ENCODE measurements at places on chromosomes 11 and 22.

DNA sequence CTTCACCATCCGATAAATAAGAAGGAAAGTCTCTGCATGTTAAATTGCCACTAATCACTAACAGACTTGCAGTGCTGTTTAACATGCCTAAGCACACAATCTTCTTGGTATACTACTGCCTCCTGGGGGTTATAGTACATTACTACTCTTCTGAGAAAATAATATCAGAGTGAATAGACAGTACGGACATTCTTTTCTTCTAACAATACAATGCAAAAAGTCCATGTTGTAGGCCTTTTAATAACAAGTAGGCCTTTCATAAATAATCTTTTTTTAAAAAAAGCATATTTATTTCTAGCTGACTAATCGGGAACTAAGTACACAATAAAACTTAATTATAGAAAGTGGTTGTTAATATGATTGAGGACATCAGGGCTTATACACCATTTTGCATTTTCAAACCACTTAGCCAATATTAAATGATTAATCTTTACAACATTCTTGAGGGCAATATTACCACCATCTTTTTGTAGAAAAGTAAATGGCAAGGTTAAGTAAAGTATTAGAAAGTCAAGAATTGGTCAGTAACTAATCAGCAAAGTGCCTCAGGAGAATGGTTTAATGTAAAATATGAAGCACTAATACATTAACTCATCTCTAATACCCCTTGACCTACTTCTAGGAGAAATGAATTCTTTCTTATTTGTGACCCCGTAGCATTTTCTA, 84.7 kb downstream of the TTC28 start:
- DNase-seq: no peak

- no peak for DNase-seq
These were observed 79.6 kb upstream of the OR5AK2 start for GRCh38 chr11:56909080-56909479.

DNA sequence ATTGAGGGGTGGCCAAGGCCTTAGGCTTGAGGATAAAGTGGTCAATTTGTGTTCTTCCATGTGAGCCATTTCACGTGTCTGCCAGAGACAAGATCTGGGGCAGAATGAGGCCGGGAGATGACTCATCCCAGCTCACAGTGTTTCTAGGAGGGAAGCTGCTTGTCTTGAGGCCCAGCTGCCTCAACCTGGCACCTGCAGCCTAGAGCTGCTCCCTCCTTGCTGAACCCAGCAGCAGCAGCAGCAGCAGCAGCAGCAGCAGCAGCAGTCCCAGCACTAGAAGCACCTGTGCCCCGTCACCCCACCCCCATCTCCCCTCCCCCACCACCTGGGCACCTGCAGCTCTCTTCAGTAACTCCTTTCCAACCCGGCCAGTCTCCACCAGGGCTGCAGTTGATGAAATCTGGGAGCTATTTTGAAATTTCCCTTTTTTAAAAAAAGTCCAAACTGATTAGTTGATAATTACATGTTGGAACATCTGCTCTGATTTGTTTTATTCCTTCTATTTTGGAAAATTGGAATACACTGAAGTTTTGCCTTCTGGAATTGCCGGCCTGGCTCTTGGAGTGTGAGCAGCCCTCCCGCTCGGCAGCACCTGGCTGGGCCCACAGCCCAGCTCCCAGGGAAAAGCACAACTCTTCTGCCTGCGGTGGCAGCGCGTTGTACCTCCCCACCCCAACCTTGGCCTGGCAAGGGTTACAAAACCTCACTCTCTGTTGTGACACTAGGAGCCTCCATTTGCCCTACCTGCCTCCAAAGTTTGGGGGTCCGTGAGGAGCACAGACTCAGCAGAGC, 143.5 kb downstream of the NXPE2 start:
- no peak for DNase-seq

DNA sequence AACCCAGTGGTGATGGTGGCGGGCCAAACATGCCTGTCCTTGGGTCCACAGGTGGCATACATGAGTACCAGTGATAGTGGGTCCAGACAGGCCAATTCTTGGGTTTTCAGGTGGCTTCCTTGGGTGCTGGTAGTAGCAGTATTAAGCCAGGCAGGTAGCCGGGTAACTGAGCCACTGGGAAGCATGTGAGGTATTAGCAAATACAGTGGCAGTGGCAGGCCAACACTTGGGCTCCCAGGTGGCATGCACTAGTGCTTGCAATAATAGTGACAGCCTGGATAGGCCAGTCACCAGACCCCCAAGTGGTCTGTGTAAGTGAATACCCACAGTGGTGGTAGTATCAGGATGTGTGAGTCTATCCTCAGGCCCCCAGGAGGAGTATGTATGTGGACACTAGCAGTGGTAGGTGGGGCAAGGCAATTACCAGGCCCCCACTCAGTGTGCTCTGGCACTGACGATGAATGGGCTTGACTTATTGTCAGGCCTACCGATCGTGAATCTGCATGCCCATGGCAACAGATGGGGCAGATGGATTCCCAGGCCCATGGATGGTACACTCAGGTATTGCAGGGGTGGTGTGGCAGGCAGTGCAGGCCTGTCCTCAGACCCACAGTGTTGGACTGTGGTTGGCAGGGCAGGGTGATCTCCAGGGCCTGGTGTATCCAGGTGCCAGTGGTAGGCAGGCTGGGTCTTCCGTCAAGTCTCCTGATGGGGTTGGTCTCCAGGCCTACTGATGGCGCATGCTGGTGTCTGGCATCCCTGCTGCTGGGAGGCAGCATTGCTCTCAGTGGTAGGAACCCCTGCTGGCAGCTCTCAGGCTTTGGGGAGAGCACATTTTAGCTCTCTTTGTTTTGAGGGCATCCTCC, 840.7 kb downstream of the FAM181B start:
- no peak for DNase-seq

GRCh38 chr22:49099496-49100124, 728.1 kb downstream of the BRD1 start:
- DNase-seq: no peak

- no peak for DNase-seq
These were observed 47.2 kb downstream of the LRRC32 start for GRCh38 chr11:76623171-76623883.

DNA sequence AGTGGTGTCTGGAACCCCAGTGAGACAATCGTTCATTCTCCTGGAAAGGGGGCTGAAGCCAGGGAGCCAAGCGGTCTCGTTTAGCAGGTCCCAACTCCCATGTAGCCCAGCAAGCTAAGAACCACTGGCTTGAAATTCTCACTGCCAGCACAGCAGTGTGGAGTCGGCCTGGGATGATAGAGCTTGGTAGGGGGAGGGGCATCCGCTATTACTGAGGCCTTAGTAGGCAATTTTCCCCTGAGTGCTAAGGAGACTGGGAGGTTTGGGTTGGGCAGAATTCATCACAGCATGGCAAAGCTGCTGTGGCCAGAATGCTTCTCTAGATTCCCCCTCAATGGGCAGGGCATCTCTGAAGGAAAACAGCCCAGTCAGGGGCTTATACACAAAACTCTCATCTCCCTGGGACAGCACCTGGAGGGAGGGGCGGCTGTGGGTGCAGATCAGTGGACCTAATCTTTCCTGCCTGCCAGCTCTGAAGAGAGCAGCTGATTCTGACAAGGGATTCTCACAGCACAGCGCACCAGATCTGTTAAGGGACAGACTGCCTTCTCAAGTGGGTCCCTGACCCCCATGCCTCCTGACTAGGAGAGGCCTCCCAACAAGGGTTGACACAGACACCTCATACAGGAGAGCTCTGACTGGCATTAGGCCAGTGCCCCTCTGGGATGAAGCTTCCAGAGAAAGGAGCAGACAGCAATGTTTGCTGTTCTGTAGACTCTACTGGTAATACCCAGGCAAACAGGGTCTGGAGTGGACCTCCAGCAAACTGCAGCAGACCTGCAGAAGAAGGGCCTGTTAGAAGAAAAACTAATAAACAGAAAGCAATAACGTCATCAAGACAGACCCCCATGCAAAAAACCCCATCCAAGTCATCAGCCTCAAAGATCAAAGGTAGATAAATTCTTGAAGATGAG, 14.8 kb downstream of the OR52M1 start:
- no peak for DNase-seq

- no peak for DNase-seq
These were observed 349.2 kb downstream of the CASP12 start for GRCh38 chr11:104549019-104549418.

- no peak for DNase-seq
These were observed 22.3 kb upstream of the OR5B21 start for GRCh38 chr11:58530236-58530635.

DNA sequence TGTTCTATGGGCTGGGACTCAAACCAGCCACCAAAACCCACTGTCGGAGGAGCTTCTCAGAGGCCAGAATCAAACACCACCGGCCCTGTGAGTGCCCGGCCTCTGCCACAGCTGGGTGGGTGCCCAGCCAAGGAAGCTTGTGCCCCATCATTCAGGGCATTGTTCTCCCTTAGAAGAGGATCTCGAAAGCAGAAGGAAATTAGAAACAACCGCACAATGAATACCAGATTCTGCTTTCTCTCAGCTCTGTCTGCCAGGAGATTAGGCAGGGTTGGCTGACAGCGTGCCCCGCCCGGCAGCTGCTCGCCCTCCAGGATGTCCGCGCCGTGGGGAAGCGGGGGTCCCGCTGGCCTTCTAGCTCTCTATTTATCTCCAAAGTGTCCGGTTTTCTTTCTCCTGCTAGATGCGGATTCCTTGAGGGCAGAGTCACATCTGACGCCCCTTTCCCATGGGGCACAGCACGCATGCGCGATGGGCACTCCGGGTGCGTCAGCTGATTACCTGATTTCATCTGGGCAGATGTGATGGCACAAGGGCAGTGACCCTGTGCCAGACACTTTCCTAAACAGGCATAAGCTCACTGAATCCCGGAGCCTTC, 25.5 kb downstream of the SCGB1A1 start:
- peak; percentile 11 for DNase-seq

DNA sequence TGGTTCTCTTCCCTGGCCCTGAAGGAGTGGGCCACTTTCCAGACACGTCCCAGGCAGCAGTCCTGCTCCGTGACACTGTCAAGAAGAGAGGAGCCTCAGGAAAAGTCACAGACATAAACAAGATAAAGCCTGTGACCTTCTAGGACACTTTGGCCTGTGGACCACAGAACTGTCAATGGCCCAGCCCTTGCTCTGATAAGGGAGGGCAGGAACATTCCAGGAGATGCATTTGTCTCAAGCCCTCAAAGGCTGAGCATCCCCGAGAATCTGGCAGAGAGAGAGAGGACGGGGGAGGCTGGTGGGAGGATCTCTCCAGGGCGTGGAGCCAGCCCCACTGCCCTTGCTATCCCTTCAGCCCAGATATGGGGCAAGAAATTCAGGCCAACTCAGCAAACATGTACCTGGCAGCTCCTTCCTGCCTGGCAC, 476.4 kb downstream of the INSC start:
- no peak for DNase-seq

GRCh38 chr22:43300891-43301676, 42.1 kb downstream of the SCUBE1 start:
- DNase-seq: no peak

DNA sequence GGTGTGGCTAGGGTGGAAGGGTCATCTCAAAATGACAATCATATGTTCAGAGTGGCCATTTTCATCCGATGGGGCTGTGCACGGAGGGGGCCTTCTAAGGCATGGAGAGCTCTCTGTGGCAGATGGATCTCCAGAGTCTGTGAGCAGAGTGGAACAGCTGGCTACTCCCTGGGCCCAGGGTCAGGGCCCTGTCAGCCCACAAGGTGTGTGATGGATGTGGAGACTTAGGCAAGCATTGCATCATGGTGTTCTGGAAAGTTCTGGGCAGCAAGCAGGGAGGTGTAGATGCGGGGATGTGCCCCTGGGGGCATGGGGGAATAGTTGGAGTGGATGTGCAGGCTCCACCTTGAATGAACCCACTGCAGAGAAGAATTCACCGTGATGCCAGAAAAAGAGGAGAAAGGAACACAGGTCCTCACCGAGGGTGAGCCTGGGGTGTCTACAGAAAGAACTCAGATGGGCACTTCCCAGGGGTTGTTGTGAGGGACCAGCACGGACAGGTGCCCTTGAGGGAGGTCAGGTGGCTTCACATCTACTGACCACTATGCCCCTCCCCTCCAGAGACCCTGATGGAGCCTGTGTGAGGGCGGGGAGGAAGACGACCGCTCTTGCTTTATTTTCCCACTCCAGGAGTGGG, 51.1 kb downstream of the CHRDL2 start:
- DNase-seq: no peak

Measured in activated CD8-positive, alpha-beta memory T cell treated with anti-CD3 and anti-CD28 coated beads for 1 hour (primary cell).